ENCODE measurements at places on chromosomes 6 and 20. TPM values are rescaled to one million over a fixed set of nuclear protein-coding genes. Genes with fewer than 3 reads are reported as not detected.

FAM120B gene
- 13.6 TPM for total RNA-seq

GLP1R gene
- total RNA-seq = not detected

NHLRC1 gene
- 0.90 TPM for total RNA-seq

SALL4 gene
- 3.8 TPM for total RNA-seq

GRCh38 chr6:20211941-20212391 is 303 bp downstream of the MBOAT1 start:
- H3K27ac ChIP-seq = peak overlapping the region; percentile 23
- H3K36me3 ChIP-seq = no peaks in the 10 kb centered on the region
- peak overlapping the region; percentile 83 for H3K4me3 ChIP-seq

- no peak for DNase-seq
- H3K27me3 ChIP-seq = no peaks in the 10 kb centered on the region
- no peaks in the 10 kb centered on the region for H3K36me3 ChIP-seq
- H3K27ac ChIP-seq = no peak overlapping the region
These were observed 76.4 kb downstream of the ADGRB3 start for GRCh38 chr6:68711386-68712000.

GRCh38 chr6:127392301-127392700 is 48.9 kb upstream of the ECHDC1 start:
- peaks cover 5% of the 10 kb centered on the region for H3K4me1 ChIP-seq
- no peaks in the 10 kb centered on the region for H3K36me3 ChIP-seq
- H3K27me3 ChIP-seq = no peaks in the 10 kb centered on the region
- no peak overlapping the region for H3K4me3 ChIP-seq

DNA sequence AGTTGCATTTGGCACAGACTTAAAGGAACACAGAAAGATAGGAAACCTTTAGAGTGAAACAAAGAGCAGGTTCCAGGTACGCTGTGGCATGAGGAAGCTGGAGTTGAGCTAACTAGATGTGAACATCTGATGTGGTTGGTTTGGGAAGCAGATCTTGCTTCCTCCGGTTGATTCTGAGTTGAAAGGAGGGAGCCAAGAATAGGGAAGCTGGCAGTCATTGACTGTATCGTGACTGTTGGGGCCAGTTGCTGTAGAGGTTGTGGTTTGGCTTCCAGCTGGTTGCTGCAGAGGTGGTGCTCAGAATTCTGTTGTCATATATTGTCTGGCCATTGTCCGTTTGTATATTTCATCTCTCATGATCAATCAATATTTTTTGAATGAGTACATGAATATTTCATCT is 325.9 kb downstream of the PLCB1 start:
- H3K4me3 ChIP-seq = no peak overlapping the region
- no peaks in the 10 kb centered on the region for H3K27me3 ChIP-seq
- no peak for DNase-seq

- no peak overlapping the region for H3K27ac ChIP-seq
- peaks cover 2% of the 10 kb centered on the region for H3K36me3 ChIP-seq
- no peaks in the 10 kb centered on the region for H3K27me3 ChIP-seq
- no peak overlapping the region for H3K4me3 ChIP-seq
These were observed 63.7 kb downstream of the IGF2R start for GRCh38 chr6:160032538-160032937.

DNA sequence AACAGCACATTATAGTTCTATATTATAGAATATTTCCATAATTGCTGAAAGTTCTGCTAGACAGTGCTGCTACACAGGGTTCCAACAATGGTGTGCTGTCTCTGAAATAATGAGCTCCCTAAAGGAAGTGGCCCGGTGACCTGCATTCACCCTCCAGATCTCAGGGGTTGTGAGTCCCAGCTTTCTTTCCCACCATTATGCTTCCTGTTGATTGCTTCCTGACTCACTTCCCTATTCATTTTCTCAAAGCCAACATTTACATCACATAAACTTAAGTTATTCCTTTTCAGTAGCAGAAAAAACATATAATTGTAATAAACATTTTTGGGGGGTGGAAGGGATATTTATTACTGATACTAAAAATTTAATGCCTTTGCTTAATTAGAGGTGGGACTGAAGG is 12.9 kb upstream of the CCN6 start:
- H3K4me1 ChIP-seq = 0 out of 2 replicates have a peak, but pooled peaks cover 4% of the 10 kb centered on the region
- H3K27ac ChIP-seq = no peak overlapping the region
- no peak for DNase-seq
- H3K4me3 ChIP-seq = no peak overlapping the region
- H3K36me3 ChIP-seq = no peaks in the 10 kb centered on the region
- no peaks in the 10 kb centered on the region for H3K27me3 ChIP-seq
